ENCODE measurements at places on chromosomes 16 and 17.

- no peak for DNase-seq
Measured at GRCh38 chr17:75159196-75160031, 5.1 kb upstream of the JPT1 start.

DNA sequence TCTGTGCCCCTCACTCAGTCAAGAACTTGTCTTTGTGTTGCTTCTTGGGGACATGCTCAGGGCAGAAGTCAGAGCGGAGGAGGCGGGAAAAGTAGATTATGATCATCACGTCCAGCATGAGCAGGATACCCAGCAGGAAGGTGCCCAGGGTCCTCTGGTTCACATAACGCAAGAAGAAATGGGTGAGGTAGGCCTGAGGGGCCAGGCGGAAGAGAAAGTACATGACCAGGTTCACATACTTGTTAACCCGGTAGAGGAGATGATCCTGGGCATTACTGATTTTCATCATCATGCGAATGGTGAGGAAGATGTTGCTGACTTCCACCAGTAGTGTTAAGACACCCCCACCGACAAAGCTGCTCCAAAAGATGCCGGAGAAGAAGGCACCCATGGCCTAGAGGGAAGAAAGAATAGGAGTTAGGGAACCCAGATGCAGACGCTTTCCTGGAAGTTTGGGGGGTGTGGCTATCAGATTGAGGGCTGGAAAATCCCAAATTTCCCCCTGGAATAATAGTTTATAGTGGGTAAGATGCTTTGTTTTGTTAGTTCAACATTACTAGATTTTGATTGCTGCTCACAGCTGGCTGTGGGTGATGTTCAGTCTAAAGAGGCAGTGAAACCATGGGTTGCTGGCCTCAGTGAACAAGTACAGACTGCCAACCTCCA is 1.4 kb downstream of the TLCD1 start:
- DNase-seq, result peak; percentile 35

DNA sequence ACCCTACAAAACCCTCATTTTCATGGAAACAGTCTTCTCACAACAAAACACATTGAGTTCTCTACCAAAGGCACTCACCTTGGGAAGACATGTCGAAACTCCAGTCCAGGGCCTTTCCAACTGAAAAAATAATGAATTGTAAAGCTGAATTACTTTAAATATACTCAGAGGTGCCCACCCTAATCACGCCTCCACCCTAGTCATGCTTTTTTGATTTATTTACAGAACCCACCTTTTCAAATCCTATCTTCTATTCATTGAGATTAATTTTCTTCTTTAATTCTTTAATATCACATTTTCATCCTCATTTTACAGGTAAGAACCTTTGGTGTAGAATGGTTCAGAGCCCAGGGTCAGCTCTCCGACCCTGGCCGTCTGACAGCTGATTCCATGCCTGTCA is at the start of gene CPHXL2:
TSS of gene CPHXL2 (minus strand) at position 101 of the 400 bp plus-strand sequence. CDS start at position 91, 10 bp downstream.
- no peak for DNase-seq

GRCh38 chr17:17417718-17418181 is 59.0 kb upstream of the MED9 start:
- DNase-seq, result no peak

GRCh38 chr16:89700649-89701424 is 668 bp downstream of the SPATA2L start:
- peak; percentile 73 for DNase-seq

Data from activated CD8-positive, alpha-beta T cell treated with anti-CD3 and anti-CD28 coated beads for 36 hours (primary cell).